NCI-H1930 (cell line): ENCODE measurements at places on chromosomes 2 and 18.

- no peak for DNase-seq
Measured at GRCh38 chr2:48049371-48049770, 143.1 kb upstream of the FBXO11 start.

DNA sequence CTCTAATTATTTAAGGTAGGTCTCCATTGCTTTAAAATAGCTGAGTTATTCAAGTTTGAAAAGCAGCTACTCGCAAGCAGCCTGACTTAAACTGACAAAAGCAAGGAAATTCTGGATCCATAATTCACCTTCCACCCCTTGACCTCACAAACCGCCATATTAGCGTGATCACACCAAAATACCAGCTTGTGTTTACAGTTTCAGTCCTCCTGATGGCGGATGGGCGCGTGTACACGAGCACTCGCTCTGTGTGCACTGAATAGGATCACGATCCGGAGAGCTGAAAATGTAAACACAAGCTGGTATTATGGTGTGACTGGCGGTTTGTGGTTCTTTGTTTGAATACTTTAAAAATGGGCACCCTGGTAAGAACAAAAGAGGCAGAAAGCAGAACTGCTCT is 42.4 kb upstream of the PSMD14 start:
- DNase-seq = no peak

GRCh38 chr2:126571403-126571802 is 84.6 kb upstream of the GYPC start:
- no peak for DNase-seq

GRCh38 chr2:141341444-141341843 is 789.4 kb downstream of the LRP1B start:
- DNase-seq = no peak

DNA sequence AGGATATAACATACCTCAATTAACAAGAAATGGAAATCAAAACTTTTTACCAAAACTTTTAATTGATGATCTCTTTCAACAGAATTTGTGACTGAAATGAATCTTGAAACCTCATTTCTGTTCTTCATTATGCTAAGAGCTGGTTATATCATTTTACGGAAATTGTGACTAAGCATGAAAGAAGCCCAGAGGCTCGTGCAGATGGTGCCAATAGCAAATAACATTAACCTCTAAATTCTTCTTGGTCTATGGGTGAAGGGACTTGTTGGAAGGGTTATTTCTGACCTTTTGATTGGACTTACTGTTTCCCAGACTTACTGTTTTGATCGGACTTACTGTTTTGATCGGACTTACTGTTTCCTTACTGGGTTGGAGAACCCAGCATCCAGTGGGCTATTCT is 435.6 kb downstream of the TDRD15 start:
- DNase-seq = no peak
